ENCODE measurements at places on chromosomes 6 and 20. TPM values are rescaled to one million over a fixed set of nuclear protein-coding genes. Genes with fewer than 3 reads are reported as not detected.

Gene CYP39A1
- 1.8 TPM for total RNA-seq

Gene RAET1L
- not detected for total RNA-seq

Gene TGM3
- total RNA-seq, result 0.19 TPM

Gene KCNB1
- total RNA-seq, result 144 TPM

Gene SLC22A2
- not detected for total RNA-seq

- DNase-seq, result no peak
Observed at GRCh38 chr20:37640600-37641561, 52.9 kb upstream of the CTNNBL1 start.

- peak; percentile 61 for DNase-seq
Observed at GRCh38 chr20:45311589-45312211, 3.6 kb upstream of the MATN4 start.

- DNase-seq, result no peak
Observed at GRCh38 chr20:32506721-32507120, 78.4 kb downstream of the NOL4L start.

DNA sequence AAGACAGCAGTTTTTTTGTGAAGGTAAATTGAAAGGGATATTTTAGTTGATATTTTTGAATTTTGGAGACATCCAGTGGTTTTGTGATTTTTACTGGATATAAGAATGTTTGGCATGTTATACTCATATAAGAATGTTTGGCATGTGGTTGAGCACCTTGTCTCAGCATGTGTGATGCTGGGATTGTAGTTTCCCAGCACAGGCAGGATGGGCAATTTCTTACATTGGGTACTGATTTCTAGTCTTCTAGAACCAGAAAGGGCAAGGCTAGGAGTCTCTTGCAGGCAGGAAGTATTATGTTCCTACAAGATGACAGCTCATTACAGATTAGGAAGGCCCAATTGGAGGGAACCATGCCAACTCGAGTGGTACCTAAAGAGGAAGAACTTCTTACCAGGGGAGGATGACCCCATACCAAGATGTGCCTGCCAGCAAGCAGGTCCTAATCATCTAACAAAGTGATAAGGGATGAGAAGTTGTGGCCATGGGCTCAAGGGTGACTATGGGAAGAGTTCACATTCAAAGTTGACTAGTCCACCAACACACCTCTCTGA lies 377.8 kb downstream of the UTRN start:
- no peak for DNase-seq
